ENCODE measurements at places on chromosomes 7 and 10.

DNA sequence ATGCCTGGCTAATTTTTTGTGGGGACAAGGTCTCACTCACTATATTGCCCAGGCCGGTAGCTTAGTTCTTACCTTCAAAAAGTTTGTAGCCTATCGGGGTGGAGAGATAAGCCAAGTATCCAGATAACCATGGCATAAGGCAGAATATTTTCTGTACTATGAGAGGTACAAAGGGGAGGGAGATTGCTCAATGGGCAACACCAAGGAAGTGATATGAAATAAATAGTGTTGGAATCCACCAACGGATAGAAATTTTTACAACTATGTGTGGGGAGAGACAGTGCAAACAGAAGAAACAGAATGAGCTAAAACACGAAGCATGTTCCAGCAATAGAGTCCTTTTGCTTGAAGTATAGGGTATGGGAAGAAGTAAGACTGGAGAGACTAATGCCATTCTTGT, 8.1 kb downstream of the SCD start:
- DNase-seq, result no peak

DNA sequence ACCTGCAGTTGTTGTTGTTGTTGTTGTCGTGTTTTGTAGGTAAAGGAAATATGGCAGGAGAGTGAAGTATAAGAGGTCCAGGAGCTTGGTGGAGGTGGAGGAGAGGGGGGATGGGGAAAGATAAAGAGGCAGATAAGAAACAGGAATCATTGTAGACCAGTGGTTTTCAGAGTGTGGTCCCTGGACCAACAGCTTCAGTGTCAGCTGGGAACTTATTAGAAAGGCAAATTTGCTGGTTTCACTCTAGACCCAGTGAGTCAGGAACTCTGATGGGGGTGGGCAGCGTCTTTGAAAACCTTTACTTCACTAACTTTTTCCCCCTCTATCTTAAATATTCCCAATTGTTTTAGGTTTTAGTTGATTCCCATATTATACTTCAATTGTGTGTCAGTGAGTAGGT, 241.5 kb downstream of the AUTS2 start:
- no peak for DNase-seq

DNA sequence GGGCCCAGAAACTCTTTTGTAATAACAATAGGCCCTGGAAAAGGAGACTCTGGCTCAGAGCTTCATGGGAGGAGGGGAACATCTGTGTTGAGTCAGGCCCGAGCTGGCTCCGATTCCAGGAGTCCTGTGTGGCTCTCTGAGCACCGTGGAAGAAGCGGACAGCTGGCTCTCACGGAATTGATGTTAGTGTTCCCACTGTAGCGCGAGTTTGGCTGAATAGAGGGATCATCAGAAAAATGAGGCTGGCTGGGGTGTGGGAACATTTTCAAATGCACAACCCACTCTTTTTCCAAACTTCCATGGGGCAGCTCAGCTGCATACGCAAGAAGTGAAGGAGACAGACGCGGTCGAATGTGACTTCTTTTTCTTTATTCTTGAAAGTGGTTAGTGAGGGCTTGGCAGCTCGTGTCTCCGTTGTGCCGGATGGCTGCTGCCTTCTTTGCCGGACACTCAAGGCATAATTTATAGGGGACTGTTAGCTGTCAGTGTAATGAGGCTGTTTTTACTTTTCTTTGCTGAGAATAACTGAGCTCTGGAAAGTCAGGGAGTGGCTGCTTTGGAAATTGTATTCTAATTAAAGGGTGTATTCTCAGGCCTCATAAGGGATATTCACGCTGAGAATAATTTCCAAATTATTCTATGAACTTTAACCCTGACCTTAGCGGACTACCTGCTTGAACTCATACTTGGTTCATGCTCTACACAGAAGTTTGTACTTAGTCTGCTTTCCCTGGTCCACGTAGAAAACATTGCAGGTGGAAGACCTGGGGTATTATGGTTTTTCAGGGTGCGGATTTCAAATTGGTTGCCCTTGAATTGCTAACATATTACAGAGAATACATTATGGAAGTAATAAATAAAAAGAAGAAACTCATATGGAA, 23.1 kb downstream of the MDFIC start:
- DNase-seq, result no peak

GRCh38 chr7:138460649-138461607, 869 bp downstream of the TRIM24 start:
- DNase-seq, result no peak

- DNase-seq, result no peak
These were observed 11.6 kb downstream of the ABCA13 start for GRCh38 chr7:48182718-48183369.

- DNase-seq, result no peak
These were observed 13.1 kb upstream of the ZCCHC24 start for GRCh38 chr10:79458483-79458882.

- DNase-seq, result no peak
These were observed 68.9 kb downstream of the EBLN1 start for GRCh38 chr10:22148961-22149360.

GRCh38 chr10:81817596-81818170, 57.3 kb upstream of the NRG3 start:
- DNase-seq, result no peak

- DNase-seq, result no peak
These were observed 410.7 kb downstream of the ACTR3B start for GRCh38 chr7:153170287-153170686.

- DNase-seq, result no peak
These were observed 127.5 kb downstream of the PARD3 start for GRCh38 chr10:34687434-34688210.

DNA sequence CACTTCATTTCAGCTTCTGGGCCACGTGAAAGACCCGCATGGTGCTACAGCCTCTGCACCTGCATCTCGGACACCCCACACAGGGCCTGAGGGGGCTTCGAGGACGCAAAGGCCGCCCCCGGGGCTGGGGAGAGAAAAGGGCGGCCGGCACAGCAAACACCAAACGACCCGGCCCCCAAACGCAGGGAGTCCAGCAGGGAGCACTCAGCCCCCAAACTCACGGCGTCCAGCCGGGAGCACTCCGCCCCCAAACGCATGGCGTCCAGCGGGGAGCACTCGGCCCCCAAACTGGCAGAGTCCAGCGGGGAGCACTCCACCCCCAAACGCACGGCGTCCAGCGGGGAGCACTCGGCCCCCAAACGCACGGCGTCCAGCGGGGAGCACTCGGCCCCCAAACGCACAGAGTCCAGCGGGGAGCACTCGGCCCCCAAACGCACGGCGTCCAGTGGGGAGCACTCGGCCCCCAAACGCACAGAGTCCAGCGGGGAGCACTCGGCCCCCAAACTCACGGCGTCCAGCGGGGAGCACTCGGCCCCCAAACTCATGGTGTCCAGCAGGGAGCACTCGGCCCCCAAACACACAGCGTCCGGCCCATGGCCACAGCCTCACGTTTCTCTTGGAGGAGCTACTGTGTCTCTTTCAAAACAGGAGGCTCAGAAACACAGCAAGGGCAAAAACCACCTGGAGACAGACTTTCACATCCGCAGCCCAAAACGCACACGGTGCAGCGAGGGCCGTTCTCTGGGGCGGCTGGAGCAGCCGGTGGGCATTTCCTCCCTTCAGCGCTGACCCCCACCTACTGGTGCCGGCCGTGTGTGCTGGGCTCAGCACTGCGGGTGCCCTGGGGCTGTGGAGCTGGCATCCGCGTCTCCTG, 27.0 kb upstream of the UTF1 start:
- no peak for DNase-seq

DNA sequence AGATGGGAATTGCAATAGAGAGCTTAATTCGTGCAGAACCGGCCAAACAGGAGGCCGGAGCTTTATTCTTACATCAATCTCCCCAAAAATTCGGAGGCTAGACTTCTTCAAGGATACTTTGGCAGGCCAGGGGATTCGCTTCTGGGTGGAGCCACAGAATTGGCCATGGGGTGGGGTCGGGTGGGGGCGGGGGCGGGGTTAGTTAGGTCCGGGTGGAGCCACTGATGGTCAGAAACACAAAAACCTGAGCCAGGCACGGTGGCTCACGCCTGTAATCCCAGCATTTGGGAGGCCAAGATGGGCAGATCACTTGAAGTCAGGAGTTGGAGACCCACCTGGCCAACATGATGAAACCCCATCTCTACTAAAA, 87.5 kb downstream of the SEPTIN14 start:
- DNase-seq, result no peak

Measured in NCI-H187 treated with DMSO at 0.1 percent for 48 hours (cell line).